ENCODE measurements at places on chromosomes 12 and 14.
A peak's percentile ranks its signal among the peaks of the same experiment; 100 is the strongest.

DNA sequence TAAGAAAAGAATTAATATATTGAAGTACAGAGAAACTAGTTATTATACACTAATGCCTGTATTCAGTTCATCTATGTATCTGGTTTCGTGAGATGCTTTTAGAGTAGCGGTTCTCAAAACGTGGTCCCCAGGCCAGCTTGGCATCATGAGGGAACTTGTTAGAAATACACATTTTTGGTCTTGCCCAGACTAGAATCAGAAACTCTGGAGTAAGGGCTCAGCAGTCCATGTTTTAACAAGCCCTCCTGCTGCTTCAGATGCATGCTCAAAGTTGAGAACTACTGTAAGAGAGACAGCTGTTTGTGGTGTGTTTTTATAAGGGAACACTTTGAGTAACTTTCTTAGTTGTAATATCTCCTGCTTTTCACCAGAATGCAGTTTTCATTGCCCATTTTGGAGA lies 18.1 kb downstream of the GPATCH2L start:
- no peak for DNase-seq

- no peak for DNase-seq
Measured at GRCh38 chr12:68789144-68789878, 18.7 kb upstream of the MDM2 start.

DNA sequence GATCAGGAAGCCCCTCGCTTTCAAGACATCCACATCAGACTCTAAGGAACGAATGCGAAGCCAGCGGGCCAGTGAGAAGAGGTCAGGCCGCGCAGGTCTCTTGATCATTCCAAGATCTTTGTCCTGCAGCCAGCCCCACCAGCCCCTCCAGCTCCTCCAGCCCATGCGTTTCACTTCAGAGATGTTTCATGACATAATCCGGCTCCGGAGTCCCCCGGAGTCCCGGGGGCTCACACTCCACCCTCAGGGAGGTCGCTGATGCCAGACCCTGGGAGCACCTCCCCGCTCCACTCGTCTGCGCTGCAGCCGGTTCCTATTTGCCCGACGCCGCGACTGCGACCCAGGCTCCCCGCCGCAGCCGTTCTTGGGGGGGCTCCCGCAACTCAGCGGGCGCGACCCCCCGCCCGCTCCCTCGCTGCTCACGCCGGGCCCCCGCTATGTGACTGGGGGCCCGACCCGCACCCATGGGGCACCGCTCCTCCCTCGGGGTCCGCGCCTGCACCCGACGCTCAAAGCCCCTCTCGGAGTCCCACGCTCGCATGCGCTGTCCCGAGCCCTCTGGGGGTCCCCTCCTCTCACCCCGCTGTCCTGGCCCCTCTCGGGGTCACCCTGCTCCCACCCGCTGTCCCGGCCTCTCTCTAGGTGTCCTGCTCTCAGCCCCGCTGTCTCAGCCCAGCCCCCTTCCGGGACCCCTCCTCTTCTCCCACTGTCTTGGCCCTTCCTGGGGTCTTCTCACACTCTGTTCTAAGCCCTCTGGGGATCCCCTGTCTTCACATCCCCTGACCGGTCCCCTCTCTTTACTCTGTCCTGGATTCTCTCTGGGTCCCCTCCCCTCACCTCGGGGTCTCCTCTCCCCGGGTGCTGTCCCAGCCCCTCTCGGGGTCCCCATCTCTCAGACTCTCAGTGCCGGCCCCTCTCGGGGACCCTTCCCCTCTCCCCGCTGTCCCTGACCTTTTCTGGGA lies 1.1 kb downstream of the TAOK3 start:
- DNase-seq = peak; percentile 82

- DNase-seq = no peak
Measured at GRCh38 chr14:102421411-102422057, 58.8 kb downstream of the TECPR2 start.

GRCh38 chr12:68915055-68915454 lies 17.9 kb downstream of the CPM start:
- no peak for DNase-seq

DNA sequence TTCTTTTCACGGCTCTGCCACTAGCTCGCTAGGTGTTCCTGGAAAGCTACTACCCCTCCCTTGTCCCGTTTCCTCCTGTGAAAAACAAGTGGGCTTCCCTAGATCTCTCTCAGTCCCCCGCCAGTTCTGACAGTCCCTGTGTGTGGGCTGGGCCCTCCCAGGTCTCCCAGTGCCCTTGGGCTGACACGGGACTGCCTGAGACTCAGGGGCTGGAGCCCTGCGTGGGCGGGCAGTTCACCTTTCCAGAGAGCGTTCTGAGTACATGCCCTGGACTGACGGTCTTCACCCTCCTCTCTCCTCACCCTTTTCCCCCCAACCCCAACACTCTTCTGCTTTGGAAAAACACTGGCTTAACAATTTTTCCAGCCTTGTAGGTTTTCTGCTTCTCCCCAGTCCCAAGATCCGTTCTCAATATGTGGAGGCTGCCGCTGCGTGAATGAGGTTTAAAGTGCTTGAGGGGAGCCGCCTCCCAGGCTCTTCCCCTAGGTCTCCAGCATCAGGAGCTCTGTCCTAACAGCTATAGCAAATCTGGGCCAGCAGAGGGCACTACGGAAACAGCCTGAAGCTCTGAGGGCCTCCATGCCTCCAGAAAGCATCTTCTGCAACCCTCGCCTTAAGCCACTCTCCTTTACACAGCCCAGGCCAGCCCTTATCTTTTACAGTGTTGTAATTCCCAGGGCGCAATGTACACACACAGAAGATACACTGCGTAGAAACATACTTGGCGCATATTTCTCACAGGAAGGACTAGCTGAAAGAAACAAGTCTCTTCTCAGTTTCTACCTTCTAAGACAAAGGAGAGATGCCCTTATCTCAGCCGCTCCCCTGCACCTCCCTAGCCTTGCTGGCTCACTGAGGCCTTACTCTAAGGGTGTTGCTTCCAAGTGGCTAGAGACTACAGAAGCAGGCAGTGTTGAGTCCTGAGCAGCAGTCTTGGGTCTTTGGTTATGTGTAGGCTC lies 10.4 kb upstream of the DCD start:
- DNase-seq = no peak

DNA sequence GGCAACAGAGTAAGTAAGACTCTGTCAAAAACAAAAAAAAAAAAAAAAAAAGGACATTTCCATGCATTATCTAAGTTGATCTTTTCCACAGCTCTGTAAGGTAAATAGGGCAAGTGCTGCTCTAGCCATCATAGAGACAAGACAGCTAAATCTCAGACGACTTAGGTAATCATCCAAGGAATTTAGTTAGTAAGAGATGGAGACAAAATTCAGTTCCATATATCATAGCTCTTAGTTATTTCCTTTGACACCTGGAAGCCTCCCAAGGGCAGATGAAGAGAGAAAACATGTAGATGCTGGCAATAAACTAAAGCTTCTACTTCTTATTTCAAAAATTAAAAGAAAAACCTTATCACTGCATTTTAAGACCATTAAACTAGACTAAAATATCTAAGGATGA lies 48.7 kb downstream of the ST8SIA1 start:
- DNase-seq = no peak

- no peak for DNase-seq
Measured at GRCh38 chr12:124397399-124397679, 102.4 kb downstream of the RFLNA start.

GRCh38 chr14:100293497-100294212 lies 12.6 kb downstream of the SLC25A29 start:
- DNase-seq = peak; percentile 43
